ENCODE measurements at places on chromosomes 5 and 9.

DNA sequence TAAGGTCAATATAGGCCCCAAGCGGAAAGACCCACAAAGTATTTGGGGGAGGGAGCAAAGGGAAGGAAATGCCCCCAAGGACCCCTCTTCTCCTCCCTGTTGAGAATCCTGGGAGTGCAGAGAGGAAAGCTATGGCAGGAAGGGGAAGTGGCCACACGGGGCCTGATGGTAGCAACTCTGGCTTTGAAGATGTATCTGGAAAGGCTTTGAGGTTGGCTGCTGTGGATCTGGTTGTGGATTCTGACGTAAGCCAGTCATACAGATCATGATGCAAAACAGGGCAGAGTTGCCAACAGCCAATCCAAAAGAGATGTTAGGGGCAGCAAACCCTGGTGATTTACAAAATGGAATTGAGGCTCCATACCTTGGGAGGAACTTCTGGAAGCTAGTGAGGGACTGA, 108.8 kb downstream of the PRKACG start:
- no peak for DNase-seq

- no peak for DNase-seq
These were observed 288.6 kb downstream of the ELAVL2 start for GRCh38 chr9:23537192-23538066.

DNA sequence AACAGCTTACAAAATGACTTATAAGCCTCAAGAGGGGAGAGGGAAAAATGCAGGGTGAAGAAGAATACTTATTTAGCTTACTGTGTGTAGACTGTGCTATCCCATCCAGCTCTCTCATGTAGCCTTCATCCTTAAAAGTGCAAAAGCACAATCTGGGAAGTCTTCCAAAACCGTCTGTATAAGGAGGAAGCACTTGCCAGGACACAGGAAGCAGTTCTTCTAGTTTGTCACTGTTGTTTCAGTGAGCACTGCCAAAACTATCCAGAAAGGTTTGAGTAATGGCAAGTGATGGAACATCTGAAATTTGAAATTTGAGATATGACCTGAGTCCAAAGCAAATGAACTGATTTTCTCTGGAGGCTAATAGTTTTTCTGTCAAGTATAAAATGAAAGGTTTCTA, 140.8 kb upstream of the ISL1 start:
- DNase-seq = no peak

DNA sequence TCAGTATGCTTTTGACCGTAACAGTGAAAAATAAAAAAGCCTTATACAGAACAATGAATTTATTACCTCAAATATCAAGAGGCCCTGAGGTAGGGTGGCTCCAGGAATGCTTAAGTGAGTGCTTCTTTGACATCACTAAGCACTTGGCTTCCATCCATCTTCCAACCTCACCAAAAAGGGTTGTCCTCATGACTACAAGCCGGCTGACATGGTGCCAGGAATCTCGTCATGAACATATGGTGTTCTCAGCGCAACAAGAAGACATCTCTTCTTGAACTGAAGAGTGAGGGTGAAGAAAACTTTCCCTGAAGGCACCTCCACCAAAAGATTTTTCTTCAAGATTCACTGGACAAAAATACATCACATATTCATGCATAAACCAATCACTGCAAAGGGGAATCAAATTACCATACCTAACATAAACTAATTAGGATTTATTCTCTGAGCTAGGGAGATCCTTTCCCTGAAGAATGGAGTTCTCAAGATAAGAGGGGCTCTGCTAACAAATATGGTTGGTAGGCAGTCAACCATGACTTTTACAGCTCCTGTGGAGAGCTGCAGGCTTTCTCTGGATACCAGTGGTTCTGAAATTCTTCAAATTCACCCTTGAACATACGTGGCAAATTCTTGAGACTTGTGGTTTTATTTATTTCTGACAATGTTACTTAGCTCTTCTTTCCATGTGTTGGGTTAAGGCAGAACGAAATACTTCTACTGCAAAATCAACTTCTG, 49.5 kb downstream of the AGXT2 start:
- DNase-seq = no peak

GRCh38 chr9:79744521-79744920, 172.8 kb downstream of the TLE4 start:
- no peak for DNase-seq

- no peak for DNase-seq
These were observed 248.1 kb downstream of the CETN3 start for GRCh38 chr5:90161414-90161813.

- no peak for DNase-seq
These were observed 4.1 kb downstream of the SLC31A2 start for GRCh38 chr9:113154946-113155345.

DNA sequence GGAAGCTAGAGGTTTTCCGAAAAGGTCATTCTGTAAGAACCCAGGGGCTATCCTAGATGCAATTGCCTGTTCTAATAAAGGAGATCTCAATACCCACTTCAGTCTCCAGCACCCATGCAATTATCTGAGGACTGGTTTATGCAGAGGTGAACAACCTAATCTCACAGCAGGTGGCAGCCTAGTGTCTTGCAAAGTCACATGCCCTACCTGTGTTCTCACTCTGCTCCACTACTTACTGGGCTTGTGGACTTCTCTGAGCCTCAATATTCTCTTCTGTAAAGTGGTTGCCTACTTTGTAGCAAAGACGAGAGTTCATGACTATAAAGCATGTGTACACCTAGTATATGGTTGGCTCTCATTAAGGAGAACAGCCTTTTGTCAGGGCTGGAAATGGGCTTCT, 21.0 kb upstream of the ALDH1B1 start:
- no peak for DNase-seq

DNA sequence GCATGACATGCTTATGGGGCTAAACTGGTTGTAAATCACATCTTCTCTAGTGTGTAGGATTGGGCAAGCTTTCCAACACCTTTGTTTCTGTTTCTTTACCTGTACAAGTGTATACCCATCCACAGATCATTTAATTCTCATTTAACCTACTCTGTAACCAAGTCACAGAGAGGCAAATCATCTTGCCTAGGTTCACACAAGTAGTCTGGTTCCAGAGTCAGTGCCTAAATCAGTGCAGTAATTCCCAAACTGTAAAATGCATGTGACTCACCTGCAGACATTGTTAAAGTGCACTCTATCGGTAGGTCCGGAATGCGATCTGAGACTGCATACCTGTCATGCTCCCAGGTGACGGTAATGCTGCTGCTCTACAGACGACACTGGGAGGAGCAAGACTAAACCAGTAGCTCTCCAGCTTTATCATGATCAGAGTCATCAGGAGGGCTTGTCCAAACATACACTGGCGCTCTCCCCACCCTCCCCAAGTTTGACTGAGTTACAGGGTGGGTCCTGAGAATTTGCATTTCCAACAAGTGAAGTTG, 107.9 kb upstream of the FREM1 start:
- DNase-seq = peak; percentile 66

GRCh38 chr5:73182307-73182706, 9.3 kb downstream of the TMEM174 start:
- DNase-seq = no peak

DNA sequence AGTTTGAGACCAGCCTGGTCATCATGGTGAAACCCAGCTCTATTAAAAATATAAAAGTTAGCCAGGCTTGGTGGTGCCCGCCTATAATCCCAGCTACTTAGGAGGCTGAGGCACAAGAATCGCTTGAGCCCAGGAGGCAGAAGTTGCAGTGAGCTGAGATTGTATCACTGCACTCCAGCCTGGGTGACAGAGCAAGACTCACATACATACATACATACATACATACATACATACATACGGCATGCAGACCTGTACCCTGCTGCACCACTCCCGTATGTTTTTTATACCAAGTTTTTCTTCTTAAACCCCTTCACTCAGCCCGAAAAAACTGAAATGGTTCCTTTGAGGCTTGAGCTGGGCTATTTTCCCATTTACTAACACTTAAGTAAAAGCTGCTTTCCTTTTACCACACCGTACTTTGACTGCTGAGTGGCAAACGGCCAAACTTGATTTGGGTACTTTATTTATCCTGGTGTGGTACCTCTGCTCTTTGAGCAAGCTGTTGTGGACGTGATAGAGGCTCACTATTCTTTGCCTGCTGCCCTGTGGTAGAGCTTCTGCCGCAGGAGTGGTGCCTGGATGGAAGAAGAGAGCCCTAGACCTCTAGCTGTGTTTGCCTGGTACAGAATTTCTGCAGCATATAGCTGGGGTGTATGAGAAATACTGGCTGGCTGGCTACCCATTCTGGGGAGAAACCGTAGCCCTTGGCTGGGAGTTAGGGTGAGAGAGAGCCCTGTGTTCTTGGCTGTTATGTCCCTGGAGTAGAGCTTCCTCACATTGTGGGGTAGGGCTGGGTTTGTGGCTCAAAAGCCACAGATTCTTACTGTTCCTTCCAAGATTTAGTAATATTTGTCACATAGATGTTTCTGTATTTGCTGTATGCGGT, 19.4 kb downstream of the IPO11 start:
- no peak for DNase-seq

DNA sequence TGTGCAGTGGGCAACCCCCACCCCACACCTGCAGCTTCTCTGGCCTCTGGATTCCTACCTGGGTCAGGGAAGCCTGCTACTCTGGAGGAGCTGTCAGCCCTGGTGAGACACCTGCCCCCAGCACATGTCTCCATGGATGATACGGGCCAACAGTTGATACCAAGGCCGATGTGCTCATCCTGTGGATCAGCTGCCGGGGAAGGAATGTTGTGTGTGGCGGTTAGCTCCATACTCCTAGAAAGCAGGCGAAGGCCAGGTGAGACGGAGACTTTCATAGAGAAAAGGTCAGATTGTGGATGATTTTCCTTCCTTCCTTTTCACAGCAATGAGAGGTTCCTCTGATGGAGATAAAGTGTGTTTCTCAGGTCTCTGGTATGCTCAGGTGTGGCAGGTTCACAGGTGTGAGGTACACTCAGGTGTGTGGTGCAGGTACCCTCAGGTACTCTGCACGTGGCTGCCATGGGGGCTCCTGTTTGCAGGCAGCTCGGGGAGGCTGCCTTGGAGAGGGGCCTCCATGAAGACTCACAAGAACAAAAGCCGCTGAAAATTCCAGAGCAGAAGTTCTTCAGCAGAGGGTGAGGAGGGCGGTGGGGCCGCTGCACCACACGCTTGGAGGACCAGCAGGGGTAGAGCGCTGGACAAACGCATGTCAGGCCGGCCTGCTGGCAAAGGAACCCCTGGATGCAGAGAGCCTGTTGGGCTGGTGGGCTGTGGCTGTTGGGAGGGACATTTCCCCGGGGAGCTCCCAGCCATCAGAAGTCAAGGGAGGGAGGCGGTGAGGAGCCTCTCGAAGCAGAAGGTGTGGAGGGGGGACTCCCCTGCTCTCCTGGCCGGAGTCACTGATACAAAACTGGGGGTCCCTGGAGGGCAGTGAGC, 5.1 kb upstream of the AHRR start:
- DNase-seq = no peak

DNA sequence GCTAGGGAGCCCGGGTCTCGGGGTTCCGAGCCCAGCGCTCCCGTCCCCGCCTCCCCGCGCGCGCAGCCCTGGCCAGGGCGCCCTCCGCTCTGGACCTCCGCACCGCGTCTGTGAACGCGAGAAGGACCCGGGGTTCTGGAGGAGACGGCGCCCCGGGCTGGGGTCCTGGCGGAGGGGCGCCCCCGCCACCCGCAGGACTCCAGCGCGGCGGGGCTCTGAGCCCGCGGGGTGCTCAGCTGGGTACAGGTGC, 431 bp downstream of the TMOD1 start:
- DNase-seq = no peak

GRCh38 chr5:100654895-100655294, 119.7 kb downstream of the FAM174A start:
- DNase-seq = no peak

DNA sequence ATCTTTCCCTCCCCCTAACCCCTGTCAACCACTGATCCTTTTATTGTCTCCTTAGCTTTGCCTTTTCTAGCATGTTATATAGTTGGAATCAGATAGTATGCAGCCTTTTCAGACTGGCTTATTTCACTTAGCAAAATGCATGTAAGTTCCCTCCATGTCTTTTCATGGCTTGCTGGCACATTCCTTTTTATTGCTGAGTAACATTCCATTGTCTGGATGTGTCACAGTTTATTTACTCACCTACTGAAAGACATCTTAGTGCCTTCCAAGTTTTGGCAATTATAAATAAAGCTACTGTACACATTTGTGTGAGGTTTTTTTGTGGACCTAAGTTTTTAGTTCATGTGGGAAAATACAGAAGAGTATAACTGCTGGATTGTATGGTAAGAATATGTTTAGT, 230.1 kb downstream of the PBX3 start:
- no peak for DNase-seq

GRCh38 chr9:134636149-134636507, 5.5 kb upstream of the COL5A1 start:
- no peak for DNase-seq

DNA sequence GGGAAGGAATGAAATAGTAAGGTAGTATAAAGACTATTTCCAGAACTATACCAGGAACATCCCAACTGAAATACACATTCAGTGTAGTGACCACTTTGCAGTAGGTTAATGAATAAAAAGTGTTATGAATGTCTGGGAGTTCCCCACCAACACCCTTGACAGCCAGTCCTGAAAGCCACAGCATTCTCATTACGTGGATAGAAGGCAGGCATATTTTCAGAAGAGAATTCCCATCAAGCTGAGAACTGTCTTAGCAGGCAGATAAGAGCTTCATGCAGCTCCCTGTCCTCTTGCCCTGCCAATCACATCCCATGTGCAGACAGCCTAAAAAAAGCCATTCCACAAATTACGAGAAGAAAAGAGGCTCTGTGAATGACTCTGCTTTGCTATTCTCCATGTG, 695.0 kb downstream of the DTWD2 start:
- no peak for DNase-seq

- no peak for DNase-seq
These were observed 674.9 kb downstream of the SEMA5A start for GRCh38 chr5:8870959-8871355.

- DNase-seq = peak; percentile 84
These were observed 5.7 kb upstream of the MTAP start for GRCh38 chr9:21796768-21797167.

Measured in foreskin keratinocyte (primary cell).